ENCODE measurements at places on chromosomes 11 and 22.

- DNase-seq: no peak
Observed at GRCh38 chr11:1500466-1501420, 14.2 kb upstream of the MOB2 start.

DNA sequence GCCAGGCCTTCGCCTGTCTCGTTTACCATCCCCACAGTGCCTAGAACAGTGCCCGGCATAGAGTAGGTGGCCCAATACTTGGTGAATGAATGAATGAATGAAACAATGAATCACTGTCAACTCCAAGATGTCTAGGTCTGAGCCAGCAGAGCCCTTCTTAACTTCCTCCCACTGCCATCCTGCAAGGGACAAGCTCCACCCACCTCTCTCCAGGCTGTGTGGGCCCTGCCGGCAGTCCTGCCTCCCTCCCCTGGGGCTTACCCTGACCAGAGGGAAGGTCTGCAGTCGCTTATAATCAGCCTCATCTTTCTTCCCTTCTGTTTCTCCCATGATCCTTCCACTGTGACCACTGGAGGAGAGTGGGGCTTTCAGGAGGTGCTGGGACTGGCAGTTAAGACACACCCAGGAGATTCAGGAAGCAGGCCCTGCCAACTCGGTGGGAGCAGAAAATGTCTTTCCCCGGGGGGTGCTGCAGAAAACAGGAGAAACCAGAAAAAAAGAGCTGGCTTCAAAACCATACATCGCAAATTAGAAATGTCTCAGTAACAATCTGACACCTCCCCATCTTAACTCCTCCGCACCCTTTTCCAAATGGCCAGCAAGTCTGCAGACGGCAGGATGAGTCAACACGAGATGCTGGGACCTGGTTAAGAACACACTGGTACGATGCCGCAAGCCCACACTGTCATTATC is 11.4 kb downstream of the DNAL4 start:
- DNase-seq: no peak

DNA sequence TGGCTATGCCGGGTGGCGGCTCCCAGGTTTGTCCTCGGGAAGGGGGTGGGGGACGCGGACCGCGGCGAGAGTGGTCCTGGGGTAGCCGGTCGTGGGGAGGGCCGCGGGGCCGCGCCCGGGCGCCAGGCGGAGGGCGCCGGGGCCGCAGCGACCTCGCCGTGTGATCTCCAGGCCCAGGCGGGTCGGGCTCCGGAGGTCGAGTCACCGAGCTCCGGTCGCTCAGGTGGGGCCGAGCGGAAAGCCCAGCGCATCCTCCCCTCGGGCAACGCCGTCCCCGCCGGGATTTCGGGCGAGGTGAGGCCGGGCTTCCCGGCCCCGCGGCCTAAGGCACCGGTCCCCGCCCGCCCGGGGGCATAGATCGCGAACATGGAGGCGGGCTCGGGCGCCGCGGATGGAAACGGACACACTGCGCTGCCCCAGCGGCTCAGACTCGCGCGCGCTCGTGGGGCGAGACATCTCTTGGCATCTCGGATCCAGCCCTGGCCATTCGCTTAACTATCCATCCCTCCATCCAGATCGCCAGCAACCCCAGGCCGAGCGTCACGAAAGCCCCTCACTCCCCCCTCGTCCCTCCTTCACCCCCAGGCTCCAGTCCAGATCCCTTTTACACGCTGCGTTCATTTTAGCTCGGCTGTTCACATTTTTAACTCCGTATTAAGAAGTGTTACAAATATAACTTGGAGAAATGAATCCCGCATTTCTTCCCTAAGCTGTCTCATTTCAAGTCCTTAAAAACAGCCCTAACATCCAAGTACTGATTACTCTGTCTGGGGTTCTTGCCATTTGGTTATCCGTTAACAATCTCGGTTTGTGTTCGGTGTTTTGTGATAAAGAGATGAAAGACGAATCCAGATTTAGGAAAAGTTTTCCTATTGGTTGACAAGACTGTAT is 460 bp downstream of the ZC3H12C start:
- peak; percentile 57 for DNase-seq

DNA sequence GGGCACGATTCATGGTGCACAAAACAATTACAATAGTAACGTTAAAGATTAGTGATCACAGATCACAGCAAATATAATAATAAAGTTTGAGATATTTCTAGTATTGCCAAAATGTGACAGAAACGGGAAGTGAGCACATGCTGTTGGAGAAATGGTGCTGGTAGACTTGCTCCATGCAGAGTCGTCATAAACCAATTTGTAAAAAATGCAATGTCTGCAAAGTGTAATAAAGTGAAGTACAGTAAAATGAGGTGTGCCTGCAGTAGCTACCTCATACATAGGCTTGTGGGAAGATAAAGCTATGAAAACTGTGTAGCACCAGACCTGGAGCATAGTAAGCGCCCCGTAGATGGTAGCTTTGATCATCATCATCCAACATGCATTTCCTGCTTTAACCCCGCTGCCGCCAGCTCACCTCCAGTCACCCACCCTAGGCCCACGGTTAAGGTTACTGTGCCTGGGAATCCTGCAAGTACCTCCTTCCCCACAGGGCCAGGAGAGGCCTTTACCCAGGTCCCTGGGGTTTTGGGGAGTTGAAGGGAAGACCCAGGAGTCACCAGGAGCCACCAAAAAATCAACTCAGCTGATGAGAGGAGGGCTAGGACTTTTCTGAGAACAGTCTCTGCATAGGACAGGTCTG is 59.2 kb downstream of the MYO7A start:
- no peak for DNase-seq

DNA sequence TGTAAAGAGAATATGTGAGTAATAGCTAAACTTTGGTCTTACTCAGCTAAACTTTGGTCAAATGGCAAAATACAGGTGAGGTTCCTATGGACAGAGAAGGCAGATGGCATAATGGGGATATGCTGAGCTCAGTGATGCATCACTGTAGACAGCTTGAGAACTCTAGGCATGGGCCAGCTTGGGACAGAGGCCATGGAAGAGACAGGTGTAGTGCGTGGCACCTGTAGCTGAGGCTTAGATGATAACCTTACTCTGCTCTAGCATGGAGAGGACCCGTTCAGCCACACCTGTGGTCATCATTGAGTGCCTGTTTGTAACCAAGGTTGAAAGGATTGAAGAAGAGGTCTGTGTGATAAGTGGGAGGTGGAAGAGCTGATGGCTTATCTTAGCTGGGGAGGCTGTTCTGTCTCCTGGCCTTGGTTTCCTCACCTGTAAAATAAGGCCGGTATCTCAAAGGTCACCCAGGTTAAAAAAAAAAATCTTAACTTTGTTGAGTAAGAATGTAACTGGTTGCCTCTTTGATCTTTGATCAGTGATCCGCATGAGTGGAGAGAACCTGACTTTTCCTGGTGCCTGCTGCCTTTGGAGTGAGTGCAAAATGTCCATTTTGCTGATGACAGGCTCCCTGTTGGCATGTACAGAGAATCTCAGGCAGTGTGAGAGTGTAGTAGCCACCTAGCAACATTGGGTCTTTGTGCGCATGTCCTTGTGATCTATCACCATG is 48.6 kb downstream of the ZNRF3 start:
- DNase-seq: no peak

- DNase-seq: no peak
Observed at GRCh38 chr11:69454018-69454417, 27.4 kb upstream of the LINC01488 start.

- DNase-seq: no peak
Observed at GRCh38 chr22:18119409-18120110, 9.0 kb downstream of the TUBA8 start.

DNA sequence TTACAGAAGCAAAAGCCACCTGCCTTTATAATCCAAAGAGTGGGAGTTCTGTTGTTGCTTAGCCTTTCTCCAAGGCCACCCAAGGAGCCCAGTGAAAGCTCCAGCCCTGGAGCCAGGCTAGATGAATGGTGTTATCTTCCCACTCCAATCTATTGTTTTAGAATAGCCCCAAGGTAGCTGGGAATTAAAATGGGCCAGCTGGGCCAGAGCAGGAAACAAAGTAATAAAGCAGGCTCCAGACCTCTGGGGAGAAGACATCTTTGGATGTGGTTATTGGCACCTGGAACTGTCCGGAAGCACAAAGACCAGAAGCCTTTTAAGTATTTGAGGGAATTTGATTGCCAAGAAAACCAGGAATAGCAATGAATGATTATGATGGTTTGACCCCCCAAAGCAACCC is 8.8 kb downstream of the C11orf96 start:
- DNase-seq: no peak

DNA sequence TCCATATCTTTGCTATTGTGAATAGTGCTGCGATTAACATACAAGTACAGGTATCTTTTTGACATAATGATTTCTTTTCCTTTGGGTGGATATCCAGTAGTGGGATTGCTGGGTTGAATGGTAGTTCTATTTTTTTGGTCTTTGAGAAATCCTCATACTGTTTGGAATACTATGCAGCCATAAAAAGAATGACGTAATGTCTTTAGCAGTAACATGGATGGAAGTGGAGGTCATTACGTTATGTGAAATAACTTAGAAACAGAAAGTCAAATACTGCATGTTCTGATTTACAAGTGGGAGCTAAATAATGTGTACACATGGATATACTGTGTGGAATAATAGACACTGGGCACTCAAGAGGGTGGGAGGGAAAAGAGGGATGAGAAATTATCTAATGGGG is 4.0 kb upstream of the MMP10 start:
- DNase-seq: no peak

GRCh38 chr11:64234647-64235379 is 429 bp downstream of the VEGFB start:
- DNase-seq: peak; percentile 33

DNA sequence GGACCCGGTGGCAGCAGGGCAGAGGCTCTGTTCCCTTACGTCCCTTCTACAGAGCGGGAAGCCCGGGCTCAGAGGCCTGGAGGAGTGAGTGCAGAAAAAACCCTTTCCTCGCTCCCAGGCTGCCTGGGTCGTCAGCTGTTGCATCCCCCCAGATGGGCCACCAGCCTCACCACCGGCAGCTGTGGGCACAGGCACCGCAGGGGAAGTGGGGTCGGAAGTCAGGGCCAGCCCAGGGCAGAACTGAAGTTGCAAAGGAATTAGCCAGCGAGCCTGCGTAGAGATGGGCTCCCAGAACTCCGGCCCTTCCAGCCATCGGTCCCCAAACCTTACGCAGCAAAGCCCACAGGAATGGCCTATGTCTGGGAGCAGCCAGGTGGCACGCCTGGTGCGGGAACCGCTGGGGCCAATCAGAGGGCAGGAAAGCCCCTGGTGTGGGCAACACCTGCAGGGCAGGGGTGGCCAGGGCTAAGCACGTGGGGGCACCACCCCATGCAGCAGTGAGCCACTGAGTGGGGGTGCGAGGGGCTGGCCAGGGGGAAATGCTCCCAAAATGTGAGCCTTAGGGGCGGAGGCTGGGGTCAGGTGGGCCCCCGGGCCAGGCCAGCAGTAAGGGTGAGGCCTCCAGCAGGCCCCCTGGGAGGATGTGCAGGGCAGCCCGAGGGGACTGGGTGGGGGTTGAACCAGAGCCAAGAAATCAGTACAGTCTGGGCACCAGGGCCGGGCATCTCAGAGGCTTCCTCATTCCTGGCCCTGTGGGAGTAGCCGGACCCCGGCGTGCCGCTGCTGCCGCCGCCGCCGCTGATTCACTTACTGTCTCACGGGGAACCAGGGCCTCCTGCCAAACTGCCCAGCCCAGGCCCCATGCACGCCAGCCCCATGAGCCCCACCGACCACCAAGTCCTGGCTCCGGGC is 58.2 kb downstream of the WNT7B start:
- no peak for DNase-seq

DNA sequence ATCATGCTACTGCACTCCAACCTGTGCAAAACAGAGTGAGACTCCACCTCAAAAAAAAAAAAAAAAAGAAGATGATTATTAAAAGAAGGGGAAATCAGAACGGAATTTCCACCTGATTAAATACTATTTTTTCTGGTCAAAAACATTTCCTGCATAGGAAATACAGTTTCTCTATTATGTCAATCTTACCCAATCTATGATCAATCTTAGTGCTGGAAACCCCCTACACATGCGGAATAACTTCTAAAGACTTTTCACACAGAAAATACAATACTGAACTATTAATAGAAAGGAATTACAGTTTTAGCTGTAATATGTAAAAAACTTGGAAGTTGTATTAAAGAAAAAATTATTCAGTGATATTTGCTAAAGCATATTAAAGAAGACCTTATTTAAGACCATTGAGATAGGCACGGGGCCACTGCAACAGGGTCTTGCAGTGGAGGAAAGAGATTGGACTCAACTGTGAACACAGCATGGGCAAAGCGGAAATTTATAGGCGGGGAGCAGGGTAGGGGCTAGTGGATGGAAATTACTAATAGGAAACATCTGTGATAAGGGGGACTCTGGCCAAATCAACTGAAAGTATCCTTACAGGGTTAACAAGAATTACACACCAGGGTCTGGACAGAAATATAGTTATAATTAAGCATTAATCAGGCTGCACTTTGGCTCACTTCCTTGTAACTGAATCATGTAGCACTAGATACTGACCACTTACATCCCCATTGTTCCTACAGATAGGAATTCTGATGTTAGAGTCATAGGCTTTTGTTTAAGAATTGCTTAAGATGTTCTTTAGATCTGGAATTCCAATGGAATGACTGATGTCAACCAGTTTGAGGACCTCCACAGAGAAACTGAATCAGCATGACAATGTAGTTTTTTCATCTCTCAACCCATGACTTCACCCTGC is 411.5 kb upstream of the DDI1 start:
- DNase-seq: peak; percentile 73

DNA sequence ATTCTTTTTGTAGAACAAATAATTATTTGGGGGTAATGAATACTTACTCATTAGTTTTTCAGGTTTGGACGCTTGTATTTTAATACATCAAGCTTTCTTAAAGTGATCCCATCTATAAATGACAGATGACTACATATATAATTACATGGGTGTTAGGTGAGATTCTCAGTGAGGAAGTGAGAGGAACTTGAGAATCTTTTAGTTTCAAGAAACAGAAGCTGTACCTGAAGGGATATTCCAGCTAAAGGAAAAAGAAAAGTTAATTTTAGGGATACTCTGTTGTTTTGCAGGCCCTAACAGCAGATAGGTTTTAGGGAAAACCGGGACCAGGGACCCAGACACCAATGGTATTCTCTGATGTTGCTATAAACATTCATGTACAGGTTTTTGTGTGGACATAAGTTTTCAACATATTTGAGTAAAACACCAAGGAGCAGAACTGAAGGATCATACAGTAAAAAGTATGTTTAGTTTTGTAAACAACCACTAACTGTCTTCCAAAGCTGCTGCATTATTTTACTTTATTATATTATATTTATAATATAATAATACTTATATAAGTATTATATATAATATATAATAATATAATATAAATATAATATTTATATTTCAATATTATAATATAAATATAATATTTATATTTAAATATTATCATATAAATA is 24.1 kb upstream of the PHOX2A start:
- DNase-seq: no peak

- no peak for DNase-seq
Observed at GRCh38 chr11:64604458-64605243, 13.6 kb downstream of the SLC22A12 start.

- DNase-seq: no peak
Observed at GRCh38 chr11:58628446-58628845, 6.0 kb downstream of the CNTF start.
